ENCODE measurements at places on chromosomes 2 and 18.

DNA sequence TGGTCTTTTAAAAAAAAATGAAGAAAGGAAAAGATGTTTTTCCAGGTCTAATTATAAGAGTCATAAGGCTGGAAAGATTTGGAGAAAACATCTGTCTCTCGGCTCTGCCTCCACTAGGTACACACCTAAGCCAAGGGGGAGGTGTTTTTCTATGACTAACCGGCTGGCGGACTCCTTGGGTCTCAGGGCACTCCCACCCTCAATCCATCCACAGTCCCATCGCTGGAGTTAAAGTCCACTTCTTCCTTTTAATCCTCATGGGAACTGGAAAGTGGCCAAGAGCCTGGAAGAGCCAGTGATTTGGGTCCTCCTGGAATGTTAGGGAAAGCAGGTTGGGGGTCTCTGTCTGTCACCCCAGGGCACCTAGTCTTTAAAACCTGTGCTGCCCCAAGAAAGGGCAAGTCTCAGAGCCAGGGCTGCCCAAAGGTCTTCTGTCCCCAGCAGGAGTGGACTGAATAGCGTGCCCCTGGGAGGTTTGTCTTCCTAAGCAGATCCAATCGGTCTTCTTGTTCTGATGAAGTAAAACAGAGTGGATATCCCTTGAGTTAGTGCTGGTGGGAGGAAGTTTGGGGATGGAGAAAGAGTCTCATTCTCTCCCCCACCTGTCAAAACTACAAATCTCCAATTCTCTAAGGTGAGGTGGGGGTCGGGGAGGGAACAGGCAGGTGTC lies 66.4 kb downstream of the MCFD2 start:
- no peak for DNase-seq

DNA sequence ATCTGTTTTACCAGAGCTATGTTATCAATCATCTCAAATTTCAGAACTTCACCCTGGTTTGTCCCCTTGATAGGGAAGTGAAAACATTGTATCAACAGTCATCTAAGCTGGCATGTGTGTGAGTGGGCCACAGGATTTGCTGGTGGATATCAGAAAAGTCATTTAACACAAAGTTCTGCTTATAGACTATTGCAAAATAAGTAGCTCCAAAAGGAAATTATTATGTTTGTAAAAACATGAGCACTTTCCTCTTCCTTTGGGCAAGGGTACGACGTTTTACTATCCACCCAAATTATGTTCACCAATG lies 20.7 kb upstream of the COPS8 start:
- no peak for DNase-seq

GRCh38 chr2:142675398-142675797 lies 202.1 kb upstream of the KYNU start:
- DNase-seq = no peak

DNA sequence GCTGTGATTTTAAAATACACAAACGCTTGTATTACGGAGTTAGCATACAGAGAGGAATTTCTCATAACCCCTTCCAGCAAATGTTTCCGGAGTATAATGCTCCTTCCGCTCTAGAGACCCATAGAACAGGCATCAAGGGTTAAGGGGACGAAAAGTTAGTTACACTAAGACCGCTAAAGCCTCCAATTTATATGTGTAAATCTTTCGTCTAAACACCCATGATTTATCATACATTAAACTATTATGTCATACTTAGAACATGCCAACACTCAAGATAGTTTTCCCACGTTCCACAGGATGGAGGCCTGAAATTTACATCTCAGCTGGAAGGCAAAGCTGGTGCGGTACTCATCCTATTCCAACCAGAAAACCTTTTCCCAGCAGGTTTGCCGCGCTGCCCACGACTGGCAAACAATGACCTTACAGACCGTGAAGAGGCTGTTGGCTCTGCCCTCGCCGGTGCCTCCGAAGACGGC lies 650 bp downstream of the ORMDL1 start:
- DNase-seq = peak; percentile 34

DNA sequence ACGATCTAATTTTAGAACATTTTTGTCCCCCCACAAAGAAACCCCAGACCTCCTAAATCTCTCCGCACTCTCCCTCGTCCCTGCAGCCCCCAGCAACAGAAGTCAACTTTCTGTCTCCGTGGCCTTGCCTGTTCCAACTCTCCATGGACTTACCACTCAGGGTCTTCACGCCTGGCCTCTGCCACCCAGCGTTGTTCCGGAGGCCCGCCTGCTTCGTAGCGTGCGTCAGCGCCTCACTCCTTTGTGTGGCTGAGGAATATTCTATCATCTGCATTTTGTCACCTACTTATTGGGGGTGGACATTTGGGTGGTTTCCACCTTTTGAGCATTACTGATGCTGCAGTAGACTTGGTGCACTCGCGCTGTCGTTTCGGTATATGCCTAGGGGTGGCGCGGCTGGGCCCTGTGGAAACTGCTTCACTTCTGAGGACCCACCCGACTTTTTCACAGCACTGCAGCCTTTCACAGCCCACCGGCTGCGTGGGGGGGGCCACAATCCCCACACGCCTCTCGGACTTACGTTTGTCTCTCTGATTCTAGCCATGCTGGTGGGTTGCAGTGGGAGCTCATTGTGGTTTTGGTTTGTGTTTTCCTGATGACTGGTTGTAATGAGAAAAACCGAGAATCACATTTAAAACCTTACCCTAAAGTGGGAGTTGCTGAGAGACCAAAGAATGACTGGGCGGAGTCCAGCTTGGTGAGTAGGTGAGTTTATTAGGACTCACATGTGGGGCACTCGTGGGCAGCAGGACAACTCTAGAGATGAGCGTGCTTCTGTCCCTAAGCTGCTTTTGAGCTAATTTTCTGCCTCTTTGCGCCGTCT lies 1.4 kb upstream of the HSBP1L1 start:
- DNase-seq = no peak

All from GM03348 (cell line).